Stimulated activated CD8-positive, alpha-beta memory T cell treated with anti-CD3 and anti-CD28 coated beads, Interleukin-7, amount 100 ng/mL, for 24 hours (primary cell): ENCODE measurements at places on chromosomes 5 and 9.

DNA sequence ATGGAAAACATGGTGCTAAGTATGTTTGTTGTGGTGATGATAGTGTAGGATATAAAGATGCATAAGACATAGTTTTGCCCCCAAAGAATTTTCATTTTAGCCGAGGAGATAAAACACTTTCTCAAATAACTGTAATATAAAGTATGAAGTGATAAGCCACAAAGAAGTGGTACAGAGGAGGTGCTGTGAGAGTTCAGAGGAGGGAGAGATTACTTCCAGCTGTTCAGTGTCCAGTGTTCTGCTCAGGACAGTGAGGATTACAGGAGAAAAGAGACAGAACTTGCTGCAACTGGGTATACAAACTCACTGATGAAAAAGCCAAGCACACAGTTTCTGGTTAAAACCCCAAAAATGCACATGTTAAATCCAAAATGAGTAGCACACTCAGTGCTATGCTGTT, 309.3 kb downstream of the KIAA0825 start:
- DNase-seq, result no peak

DNA sequence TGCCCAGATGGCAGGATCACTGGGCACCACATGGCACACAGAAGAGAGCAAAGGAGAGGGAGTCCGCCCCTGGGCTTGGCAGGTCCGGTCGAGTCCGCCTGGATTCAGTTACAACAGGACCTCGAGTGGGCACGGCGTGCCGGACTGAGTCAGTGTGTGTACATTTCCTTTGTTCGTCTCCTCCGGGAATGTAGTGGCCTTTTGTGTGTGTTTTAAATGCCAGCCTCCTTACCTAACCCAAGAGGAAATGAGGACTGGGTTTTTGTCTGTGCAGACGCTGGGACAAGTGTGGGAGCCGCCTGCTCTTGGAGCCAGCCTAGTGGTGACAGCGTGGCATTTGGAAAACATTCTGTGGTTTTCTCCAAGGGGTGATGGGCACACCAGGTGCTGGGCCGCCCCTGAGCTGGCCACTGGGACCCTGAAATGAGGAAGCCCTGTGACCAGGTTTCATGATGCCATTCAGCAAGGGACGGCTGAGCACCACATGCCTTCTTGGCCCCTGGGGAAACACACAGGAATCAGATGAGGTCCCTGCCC, 9.6 kb downstream of the NEK6 start:
- no peak for DNase-seq

- DNase-seq, result no peak
Observed at GRCh38 chr5:37860206-37860605, 20.4 kb upstream of the GDNF start.

GRCh38 chr5:143740956-143741355, 71.0 kb upstream of the HMHB1 start:
- DNase-seq, result no peak

GRCh38 chr5:172840432-172841154, 6.5 kb downstream of the ERGIC1 start:
- no peak for DNase-seq

GRCh38 chr9:752201-752600, 89.3 kb upstream of the DMRT1 start:
- DNase-seq, result no peak

DNA sequence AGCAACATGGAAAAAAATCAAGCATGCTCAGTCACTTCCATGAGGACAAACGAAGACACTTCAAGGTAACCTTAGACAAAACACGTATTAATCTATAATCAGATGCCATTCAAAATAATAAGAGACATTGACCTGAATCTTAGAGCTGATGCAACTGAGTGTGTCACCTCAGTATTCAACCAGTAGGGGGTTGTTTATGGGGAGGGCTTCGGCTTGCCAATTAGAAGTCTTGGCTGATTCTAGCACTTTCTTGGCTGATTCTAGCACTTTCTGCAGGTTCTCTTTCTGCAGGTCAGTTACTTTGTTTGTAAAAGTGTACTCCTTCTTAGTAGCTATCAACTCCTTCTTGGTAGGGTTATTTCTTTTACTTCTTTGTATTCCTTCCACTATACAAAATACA, 317.6 kb downstream of the ENC1 start:
- DNase-seq, result no peak

- DNase-seq, result no peak
Observed at GRCh38 chr5:14671414-14671813, 6.9 kb downstream of the OTULIN start.

DNA sequence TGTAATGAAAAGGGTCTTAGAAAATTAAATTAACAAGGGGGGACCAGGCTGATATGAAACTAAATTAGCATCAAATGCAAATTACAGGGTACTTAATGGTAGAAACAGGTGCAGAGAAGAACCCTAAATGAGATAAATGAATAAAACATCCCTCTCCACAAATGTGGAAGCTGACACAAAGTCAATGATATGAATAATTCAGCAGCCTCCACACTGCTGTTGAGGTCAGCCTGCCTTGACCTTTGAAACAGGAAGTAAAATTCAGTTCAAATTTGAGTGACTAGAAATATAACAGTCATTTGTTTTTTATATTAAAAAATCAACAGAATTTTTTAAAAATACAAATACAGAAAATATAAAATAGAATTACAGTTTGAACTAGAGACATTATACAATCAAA, 40.0 kb downstream of the EBF1 start:
- DNase-seq, result no peak

GRCh38 chr9:21782205-21782604, 20.2 kb upstream of the MTAP start:
- DNase-seq, result no peak
